ENCODE measurements at places on chromosomes 7 and 10.

DNA sequence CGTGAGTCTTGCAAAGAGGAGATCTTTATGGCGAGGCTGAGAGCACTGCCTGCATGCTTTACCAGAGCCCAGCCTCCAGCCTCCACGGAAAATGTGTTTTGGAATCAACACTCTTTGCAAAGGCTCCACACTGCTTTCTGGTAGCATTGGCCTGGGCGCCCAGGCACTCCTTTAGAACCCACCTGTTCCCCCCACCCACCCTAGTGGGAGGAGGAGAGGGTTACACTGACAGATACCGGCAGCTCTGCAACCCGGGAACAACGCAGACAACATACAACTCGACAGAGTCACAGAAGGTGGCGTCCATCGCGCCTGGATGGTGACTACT lies 5.5 kb upstream of the MNX1 start:
- no peak for DNase-seq

DNA sequence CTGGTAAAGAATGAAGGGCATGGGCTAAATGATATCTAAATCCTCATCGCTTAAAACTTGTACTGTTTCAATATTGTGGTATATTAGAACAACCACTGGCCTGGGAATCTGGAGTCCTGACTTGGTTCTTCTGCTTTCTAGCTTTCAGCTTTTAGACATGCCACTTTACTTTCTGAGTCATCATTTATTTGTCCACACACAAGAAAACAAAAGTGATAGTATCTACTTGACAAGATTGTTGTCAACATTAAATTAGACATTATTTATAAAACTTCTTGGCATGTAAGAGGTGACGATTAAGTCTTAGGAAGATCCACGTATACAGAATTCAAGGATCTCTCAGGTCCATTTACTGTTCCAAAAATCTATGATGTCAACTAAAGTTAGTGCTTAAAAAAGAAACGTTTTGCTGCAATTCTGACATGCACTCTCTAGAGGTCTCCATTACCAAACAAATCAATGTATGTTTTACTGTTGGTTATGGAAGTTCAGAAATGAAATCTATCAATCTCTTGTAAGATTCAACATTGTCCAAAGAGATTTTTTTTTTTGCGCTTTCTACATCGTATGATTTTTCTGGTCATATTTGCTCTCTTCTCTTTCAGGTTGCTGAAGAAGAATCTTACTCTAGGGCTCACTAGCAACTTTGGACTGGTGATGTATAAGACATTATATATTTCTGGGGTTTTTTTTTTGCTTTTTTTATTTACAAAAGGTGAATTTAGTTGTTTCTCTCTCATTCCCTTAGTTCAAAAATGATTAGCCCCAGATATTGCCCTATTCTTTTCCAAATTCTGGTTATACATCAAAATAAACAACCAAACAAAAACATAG lies 53.6 kb upstream of the DYNC1I1 start:
- DNase-seq = no peak

- DNase-seq = no peak
These were observed 7.5 kb downstream of the MARCHF5 start for GRCh38 chr10:92298487-92298886.

GRCh38 chr10:97312897-97313296 lies 6.2 kb upstream of the FRAT1 start:
- DNase-seq = no peak

DNA sequence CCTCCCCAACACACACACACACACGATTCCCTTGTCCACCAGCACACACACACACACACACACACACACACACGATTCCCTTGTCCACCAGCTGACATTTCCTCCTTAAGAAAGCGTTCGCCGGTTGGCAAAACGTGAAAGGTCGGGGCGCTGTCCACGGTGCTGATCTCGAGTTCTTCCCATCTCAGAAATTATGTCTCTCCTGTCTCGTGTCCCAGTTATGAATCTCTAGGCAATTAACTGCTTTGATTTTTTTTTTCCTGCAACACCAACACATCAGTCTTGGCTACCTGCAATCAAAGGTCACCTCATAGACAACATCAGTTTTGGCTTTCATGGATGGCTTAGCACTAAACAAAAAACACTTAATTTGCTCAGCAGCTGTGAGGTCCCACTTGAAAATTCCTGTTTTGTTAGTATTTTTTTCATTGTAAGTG lies 1.9 kb downstream of the INA start:
- no peak for DNase-seq

DNA sequence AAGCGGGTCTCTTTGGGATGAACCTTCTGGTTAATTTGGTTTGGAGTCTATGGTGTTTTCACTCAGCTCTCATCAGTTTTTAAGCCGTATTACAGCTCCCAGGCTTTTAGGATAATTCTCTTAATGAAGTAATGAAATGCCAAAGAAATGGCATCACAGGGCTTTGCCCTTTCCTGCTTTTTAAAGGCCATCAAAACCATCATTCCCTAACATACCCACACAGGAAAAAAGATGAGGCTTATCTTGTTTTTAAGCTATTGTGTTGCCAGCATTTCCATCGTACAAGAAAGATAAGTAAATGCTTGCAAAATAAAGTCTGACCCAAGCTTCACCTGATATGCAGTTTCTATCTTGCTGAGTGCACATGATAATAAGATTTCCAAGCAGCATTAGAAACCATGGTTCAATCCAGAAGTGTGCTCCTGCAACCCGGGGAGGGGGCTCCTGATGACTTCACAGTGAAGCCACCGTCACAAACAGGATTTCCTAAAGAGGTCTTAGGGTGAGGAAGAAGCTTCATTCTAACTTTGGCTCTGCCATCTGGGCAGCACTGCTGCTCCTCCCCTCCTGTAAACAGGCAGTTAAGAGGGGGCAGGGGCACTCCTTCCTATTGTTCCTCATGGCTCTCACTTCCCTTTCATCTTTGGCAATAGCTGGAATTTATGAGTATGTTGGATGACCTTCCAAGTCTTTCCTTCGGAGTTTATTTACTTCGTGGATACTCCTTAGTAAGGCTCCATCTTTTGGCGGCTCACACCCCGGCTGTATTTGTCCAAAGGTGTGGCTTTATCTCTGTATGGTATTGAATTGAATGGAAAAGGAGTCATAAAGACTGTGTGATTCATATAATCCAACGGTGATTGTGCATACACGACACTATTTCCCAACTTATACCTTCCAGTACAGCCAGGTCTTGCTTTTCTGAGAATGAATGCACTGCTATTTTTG lies 55.2 kb upstream of the FAM133B start:
- DNase-seq = peak; percentile 7
